ENCODE measurements at places on chromosomes 3 and 15.
A peak's percentile ranks its signal among the peaks of the same experiment; 100 is the strongest.

DNA sequence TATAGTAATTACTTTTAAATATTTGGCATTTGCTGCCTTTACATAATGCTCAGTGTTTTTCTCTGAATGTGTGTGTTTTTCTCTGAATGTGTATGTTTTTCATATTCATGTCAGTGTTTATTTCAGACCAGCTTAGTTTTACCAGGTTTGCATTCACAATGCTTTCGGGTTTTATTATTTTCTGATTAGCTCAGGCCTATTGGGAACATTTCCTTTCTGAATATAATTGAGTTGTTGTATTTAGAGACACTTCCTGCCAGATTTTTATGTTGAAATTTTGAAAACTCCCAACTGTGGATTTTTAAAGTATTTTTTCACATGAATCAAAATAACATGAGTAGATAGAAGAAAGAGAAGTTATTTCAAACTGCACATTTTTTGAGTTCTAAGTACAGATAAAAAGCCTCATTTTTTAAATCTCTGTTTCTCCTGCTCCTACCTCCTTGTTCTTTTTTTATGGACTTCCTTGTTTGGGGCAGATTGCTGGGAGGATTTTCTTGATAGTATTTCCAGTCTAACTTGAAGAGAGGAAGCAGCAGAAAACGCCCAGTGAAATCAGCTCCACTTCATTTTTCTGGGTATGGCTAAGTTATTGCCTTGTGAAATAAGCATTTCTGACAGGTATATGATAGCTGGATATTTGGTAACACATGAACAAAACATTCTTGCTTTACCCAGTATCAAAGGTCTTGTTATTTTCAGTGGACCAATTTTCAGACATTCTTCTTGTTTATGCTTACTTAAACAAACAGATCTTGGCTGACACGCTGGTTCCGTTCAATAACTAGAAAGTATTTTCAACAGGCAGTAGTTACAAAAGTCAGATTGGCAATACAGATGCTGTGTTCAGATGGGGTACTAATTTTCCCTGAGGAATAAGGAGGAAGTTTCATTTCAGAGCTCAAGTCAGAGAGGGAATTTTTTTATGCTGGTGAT, 70.7 kb downstream of the RIOX2 start:
- no peak overlapping the region for H3K27ac ChIP-seq
- H3K36me3 ChIP-seq, result peaks cover 12% of the 10 kb centered on the region
- no peak overlapping the region for H3K4me3 ChIP-seq
- DNase-seq, result no peak
- peaks cover 11% of the 10 kb centered on the region for H3K4me1 ChIP-seq

DNA sequence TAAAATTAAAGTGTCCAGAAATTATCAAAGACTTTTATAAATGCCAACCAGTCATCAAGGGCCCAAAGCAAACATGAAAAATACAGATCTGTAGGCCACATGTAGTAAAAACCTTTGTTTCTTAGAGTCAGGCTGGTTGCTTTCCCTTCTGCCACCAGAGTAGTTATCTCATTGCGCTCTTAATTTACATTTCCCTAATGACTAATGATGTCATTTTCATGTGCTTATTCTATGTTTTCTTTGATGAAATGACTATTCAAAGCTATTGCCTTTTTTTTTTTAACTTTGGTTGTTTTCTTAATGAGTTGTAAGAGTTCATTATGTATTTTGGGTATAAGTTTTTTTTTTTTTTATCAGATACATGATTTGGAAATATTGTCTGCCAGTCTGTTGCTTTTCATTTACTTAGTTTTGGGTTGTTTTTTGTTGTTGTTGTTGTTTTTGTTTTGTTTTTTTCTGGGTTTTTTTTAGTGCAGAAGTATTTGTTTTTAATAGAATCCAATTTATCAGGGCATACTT, 140.6 kb downstream of the HCN4 start:
- no peaks in the 10 kb centered on the region for H3K4me1 ChIP-seq
- peaks cover 9% of the 10 kb centered on the region for H3K27me3 ChIP-seq
- no peak overlapping the region for H3K27ac ChIP-seq

DNA sequence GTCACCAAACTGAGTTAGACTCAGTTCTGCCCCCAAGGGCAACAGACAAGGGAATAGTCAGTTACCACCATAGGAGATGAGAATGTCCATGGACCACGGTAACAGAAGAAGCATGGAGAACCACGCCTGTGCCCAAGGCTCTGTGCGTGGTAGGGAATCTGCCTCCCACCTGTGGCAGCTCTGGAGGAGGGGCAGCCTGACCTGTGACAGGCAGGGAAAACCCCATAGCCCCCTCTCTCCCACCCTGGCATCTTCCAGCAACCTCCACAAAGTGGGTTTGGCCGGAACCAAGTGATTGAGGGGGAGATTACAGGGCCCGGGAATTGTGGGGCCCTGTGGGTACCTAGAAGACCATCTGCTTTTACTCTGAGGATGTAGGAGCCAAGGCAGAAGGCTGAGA, 14.3 kb upstream of the LTF start:
- H3K4me3 ChIP-seq, result no peak overlapping the region
- peaks cover 69% of the 10 kb centered on the region for H3K27me3 ChIP-seq
- DNase-seq, result no peak
- H3K27ac ChIP-seq, result no peak overlapping the region

DNA sequence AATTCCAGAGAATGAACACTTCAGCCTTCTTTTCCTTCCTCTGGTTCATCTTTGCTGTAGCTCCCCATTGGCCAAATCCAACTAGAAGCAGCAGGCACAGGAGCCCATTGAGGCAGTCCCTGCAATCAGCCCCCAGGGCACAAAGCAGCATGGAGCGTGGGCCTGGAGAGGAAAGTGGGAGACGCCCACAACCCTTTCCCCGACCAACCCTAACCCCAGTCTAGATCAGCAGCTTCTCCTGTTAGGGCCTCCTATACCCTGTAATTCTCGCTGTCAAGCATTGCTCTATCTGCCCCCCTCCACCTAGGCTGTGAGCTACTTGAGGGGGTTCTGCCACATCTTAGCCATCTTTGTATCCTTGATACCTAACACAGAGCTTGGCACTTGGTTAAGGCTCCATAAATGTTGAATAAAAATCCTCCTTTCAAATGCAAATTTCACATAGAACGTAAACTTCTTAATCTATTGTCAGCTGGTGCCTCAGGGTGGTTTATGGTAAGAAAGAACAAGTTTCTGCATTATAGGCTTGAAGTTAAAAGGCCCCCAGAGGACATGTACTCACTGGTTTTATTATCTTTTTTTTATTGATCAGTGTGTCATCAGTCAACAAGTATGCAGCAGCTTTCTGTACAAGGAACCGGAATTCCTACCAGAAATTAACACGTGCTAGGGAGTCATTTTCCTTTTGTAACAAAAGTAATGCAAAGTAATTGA, 97.9 kb upstream of the PFN2 start:
- H3K27ac ChIP-seq, result no peak overlapping the region
- H3K4me1 ChIP-seq, result no peaks in the 10 kb centered on the region
- no peak overlapping the region for H3K4me3 ChIP-seq
- H3K27me3 ChIP-seq, result peaks cover 6% of the 10 kb centered on the region
- no peaks in the 10 kb centered on the region for H3K36me3 ChIP-seq

GRCh38 chr3:11642431-11643191, 1.1 kb downstream of the VGLL4 start:
- peak; percentile 83 for DNase-seq
- peak overlapping the region; percentile 100 for H3K4me3 ChIP-seq
- peaks cover 47% of the 10 kb centered on the region for H3K4me1 ChIP-seq
- H3K27me3 ChIP-seq, result peaks cover 24% of the 10 kb centered on the region
- peak overlapping the region; percentile 100 for H3K27ac ChIP-seq
- H3K36me3 ChIP-seq, result peaks cover 37% of the 10 kb centered on the region

DNA sequence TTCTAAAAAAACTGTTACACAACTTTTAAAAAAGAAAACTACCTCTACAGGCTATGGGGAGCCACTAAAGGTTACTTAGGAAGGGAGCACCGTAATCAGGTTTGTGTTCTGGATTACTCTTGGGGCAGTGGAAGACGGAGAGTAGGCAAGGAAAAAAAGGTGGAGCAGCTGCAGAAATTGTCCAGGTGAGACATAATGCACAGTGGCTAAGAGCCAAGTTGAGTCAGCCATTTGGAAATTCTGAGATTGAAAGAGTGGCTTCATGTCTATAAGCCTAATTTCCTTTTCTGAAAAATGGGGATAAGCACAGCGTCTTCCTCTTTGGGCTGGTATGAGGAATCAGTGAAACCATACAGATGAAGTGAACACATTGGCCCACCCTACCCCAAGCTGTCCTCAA, 195.2 kb downstream of the CADPS start:
- H3K4me3 ChIP-seq, result no peak overlapping the region
- no peak for DNase-seq
- H3K27me3 ChIP-seq, result no peaks in the 10 kb centered on the region
- H3K36me3 ChIP-seq, result no peaks in the 10 kb centered on the region
- H3K27ac ChIP-seq, result no peak overlapping the region

- H3K36me3 ChIP-seq, result peaks cover 26% of the 10 kb centered on the region
- no peak overlapping the region for H3K4me3 ChIP-seq
- peaks cover 23% of the 10 kb centered on the region for H3K4me1 ChIP-seq
- peak overlapping the region; percentile 19 for H3K27ac ChIP-seq
- no peak for DNase-seq
Measured at GRCh38 chr3:49725906-49726681, 2.3 kb upstream of the GMPPB start.

DNA sequence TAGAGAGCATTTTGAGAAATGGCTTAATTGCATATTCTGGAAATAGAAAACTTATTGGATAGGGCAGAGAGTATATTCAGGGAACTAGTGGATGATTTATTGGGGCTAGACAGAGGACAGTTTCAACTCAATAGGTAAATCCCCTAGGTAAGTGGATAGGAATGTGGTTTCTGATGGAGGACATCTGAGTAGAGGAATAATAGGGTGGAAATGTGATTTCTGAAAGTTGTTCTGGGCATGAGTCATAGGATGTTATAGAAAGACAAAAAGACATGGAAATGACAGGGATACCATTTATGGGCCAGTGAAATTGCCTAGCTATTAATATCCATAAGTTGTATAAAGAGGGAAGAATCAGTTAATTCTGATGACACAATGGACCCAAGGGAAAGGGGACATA, 563.3 kb upstream of the GOLIM4 start:
- no peak for DNase-seq
- H3K4me3 ChIP-seq, result no peak overlapping the region
- H3K27me3 ChIP-seq, result no peaks in the 10 kb centered on the region
- H3K4me1 ChIP-seq, result no peaks in the 10 kb centered on the region
- H3K27ac ChIP-seq, result no peak overlapping the region

DNA sequence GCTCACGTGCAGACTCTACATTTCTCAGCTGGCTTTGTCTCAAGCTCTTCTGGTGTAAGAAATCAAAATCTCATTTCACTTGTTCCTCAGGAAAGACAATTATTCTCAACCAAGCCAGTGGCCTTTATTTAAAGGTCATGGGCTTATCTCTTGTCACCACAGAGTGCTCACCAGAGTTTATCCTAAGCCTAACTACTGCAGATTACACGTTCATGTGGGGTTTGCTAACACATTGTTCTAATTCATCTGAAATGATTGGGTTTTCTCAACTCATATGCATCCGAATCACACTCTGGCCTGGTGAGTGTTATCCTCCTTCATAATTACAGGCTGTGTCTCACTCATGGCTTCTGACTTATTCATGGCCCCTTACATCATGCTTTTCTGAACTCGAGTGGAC, 83.3 kb upstream of the TSC22D2 start:
- no peaks in the 10 kb centered on the region for H3K36me3 ChIP-seq
- H3K27ac ChIP-seq, result no peak overlapping the region
- no peak overlapping the region for H3K4me3 ChIP-seq
- H3K4me1 ChIP-seq, result no peaks in the 10 kb centered on the region

GRCh38 chr3:148923592-148923991, 58.5 kb downstream of the CPA3 start:
- H3K4me1 ChIP-seq, result no peaks in the 10 kb centered on the region
- H3K4me3 ChIP-seq, result no peak overlapping the region
- no peaks in the 10 kb centered on the region for H3K36me3 ChIP-seq
- H3K27me3 ChIP-seq, result no peaks in the 10 kb centered on the region
- DNase-seq, result no peak

- no peaks in the 10 kb centered on the region for H3K36me3 ChIP-seq
- H3K4me1 ChIP-seq, result peaks cover 52% of the 10 kb centered on the region
- H3K27ac ChIP-seq, result no peak overlapping the region
- no peak overlapping the region for H3K4me3 ChIP-seq
- H3K27me3 ChIP-seq, result peaks cover 74% of the 10 kb centered on the region
Measured at GRCh38 chr15:101497017-101497416, 7.5 kb upstream of the PCSK6 start.

- H3K4me1 ChIP-seq, result peaks cover 10% of the 10 kb centered on the region
- no peak for DNase-seq
- no peak overlapping the region for H3K4me3 ChIP-seq
- peaks cover 28% of the 10 kb centered on the region for H3K36me3 ChIP-seq
- peaks cover 21% of the 10 kb centered on the region for H3K27me3 ChIP-seq
Measured at GRCh38 chr3:50260942-50261441, 8.0 kb upstream of the SEMA3B start.

DNA sequence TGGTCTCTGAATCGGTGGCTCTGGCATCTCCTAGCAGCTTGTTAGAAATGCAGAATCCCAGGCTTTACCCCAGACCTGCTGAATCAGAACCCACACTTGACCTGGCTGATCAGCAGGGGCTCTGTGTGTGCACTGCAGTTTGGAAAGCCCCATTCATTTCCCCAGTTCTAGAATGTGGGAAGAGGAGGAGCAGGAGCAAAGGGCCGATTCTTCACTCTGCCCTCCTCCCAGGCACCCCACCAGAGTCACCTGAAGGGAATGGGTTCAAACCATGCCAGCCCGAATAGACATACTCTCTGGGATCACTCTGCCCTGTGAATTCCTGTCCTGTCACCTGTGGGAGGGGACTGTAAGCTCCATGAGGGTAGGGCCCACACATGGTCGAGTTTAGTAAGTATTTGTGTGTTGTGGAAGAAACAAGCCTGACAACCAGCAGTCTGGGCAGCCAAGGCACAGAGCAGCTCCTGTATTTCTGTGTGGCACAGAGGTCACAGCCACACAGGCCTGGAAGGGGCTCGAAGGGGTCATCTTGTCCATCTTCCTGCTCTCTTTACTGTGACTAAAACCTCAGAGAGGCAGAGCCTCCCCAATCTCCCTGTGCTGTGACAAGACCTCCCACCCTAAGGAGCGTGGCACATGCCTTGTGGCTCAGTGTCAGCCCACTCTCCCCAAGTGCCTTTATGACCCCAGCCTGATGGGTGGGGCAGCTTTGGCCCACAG, 29.0 kb upstream of the HHATL start:
- peaks cover 15% of the 10 kb centered on the region for H3K27me3 ChIP-seq
- no peaks in the 10 kb centered on the region for H3K4me1 ChIP-seq
- no peak overlapping the region for H3K4me3 ChIP-seq
- H3K27ac ChIP-seq, result no peak overlapping the region

DNA sequence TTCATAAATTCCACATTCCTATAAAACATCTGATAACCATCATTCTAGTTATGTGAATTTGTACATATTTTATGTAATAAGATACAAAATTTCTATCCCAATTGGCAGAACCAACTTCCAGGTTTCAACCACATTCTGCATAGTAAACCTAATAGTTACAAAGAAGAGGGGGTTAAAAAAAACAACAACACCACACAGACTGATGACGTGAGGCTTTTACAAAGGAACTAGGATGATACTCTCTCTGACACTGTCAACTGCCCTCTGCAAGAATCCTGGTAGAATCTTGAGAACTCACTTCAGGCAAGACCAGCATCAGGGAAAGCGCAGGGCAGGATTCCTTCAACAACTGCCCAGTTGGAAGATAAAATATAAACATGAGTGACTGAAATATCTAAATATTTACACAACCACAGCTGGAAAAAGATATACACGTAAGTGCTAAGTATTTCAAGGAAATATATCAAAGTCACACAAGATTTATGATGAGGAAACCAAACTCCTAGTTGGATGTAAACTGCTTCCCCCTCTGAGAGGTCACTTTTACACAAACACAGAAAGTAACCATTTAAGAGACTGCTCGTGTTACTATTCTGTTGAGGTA, 816.4 kb downstream of the ROBO1 start:
- H3K36me3 ChIP-seq, result no peaks in the 10 kb centered on the region
- H3K27ac ChIP-seq, result no peak overlapping the region
- DNase-seq, result no peak
- H3K27me3 ChIP-seq, result no peaks in the 10 kb centered on the region
